Stimulated activated naive CD4-positive, alpha-beta T cell (primary cell): ENCODE measurements at places on chromosomes 5 and 9.

- peak; percentile 69 for DNase-seq
Observed at GRCh38 chr9:20209391-20210340, 412.6 kb downstream of the MLLT3 start.

GRCh38 chr5:69046375-69046957, 47.3 kb upstream of the SLC30A5 start:
- DNase-seq = no peak

DNA sequence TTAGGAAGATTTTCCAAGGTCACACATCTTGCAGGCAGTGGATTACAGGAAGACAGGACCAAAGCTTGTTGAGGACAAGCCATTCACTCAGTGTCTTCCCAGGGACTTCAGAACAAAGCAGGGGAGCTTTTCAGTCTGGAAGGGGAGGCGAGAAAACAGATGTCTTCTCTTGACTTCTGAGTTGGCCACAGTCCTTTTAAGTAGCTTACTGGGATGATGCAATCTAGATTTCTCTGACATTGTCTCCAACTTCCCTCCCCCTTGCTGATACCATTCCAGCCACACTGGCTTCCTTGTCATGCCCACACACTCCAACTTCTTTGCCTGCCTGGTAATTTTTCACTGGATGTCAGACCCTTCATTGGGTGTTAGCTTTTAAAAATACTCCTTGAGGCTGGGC, 174.2 kb upstream of the TBC1D2 start:
- no peak for DNase-seq

- peak; percentile 20 for DNase-seq
Observed at GRCh38 chr5:95861221-95861863, 38.8 kb upstream of the GLRX start.
